ENCODE measurements at places on chromosomes 4 and X.

- no peak for DNase-seq
- H3K36me3 ChIP-seq: no peaks in the 10 kb centered on the region
- no peak within 1 kb of the TSS for H3K27ac ChIP-seq
- H3K27me3 ChIP-seq: peaks cover 24% of the 10 kb centered on the region
Measured at GRCh38 chrX:93673869-93674271, at the start of gene FAM133A. Gene FAM133A, plus strand, starts transcription at chrX:93674206. Its CDS starts 35,214 bp downstream, at chrX:93709420.

DNA sequence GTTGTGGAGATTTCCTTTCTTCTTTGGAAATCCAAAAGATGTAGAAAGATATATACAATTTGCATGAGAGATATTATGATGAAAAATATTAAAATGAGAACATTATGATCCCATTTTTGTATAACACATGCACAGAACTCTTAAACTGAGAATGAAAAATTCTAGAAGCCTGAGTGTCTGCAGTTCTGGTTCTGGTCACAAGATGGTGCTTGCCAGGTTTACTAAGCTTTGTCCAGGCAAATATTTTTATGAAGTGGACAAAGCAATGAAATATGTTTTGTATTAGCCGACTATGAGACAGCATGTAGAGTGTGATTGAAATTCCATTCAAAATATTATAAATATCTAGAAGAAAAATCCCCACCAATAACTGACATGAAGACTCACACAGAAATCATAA lies 2.2 kb downstream of the PWWP3B start:
- no peaks in the 10 kb centered on the region for H3K4me1 ChIP-seq
- H3K36me3 ChIP-seq: no peaks in the 10 kb centered on the region
- no peaks in the 10 kb centered on the region for H3K27me3 ChIP-seq
- H3K27ac ChIP-seq: no peak overlapping the region
- peak overlapping the region; percentile 22 for H3K4me3 ChIP-seq

GRCh38 chr4:41067369-41067768 lies 147.0 kb downstream of the APBB2 start:
- no peaks in the 10 kb centered on the region for H3K4me1 ChIP-seq
- no peaks in the 10 kb centered on the region for H3K36me3 ChIP-seq
- no peaks in the 10 kb centered on the region for H3K27me3 ChIP-seq
- H3K4me3 ChIP-seq: no peak overlapping the region
- H3K27ac ChIP-seq: no peak overlapping the region

GRCh38 chr4:52604215-52604614 lies 54.9 kb downstream of the USP46 start:
- H3K4me3 ChIP-seq: no peak overlapping the region
- no peaks in the 10 kb centered on the region for H3K27me3 ChIP-seq
- H3K27ac ChIP-seq: no peak overlapping the region
- H3K4me1 ChIP-seq: peaks cover 4% of the 10 kb centered on the region

DNA sequence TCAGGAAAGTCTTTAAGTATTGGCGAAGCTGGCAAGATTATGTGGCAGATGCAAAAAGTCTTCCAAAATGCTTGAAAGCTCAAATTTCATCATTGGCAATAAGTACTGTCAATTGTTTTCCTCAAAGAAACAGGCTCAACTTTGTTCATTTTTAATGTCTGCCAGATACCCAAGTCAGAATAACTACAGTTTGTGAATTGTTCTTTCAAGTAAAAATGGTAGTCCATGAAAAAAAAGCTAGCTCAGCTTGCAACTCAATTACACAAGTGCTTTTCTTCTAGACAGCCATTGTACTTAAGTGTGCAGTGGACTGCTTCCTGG lies 70.5 kb downstream of the AFF1 start:
- no peak overlapping the region for H3K4me3 ChIP-seq
- no peak for DNase-seq
- H3K4me1 ChIP-seq: peaks cover 13% of the 10 kb centered on the region

GRCh38 chrX:86714441-86714840 lies 566.2 kb downstream of the DACH2 start:
- no peak for DNase-seq
- no peak overlapping the region for H3K27ac ChIP-seq
- H3K36me3 ChIP-seq: no peaks in the 10 kb centered on the region
- no peak overlapping the region for H3K4me3 ChIP-seq

- H3K4me1 ChIP-seq: no peaks in the 10 kb centered on the region
- no peak for DNase-seq
- no peaks in the 10 kb centered on the region for H3K36me3 ChIP-seq
- no peaks in the 10 kb centered on the region for H3K27me3 ChIP-seq
Measured at GRCh38 chr4:63620271-63620670, 789.0 kb downstream of the TECRL start.

- H3K4me1 ChIP-seq: no peaks in the 10 kb centered on the region
- H3K36me3 ChIP-seq: no peaks in the 10 kb centered on the region
- peak; percentile 64 for DNase-seq
Measured at GRCh38 chrX:74449322-74449936, 28.1 kb downstream of the SLC16A2 start.

- no peak overlapping the region for H3K27ac ChIP-seq
- no peak for DNase-seq
- H3K36me3 ChIP-seq: no peaks in the 10 kb centered on the region
- no peak overlapping the region for H3K4me3 ChIP-seq
Measured at GRCh38 chrX:134368126-134368525, 91.8 kb upstream of the HPRT1 start.

DNA sequence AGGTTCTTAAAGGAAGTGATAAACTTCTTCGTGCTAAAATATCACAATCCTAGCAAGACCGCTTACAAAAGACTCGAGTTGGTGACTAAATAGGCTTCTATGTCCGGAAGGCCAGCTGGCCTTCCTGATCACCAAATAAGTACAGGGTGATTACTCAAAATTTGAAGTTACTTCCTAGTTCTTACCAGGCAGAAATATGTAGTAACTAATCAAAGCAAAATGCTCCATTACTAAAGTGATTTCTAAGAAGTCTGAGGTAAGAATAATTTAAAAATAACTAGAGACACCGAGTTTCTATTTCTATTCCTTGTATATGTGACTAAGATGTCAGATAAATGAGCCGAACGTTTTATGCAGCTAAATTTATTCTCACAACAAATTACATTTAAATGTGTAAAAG lies 62.2 kb downstream of the NSUN7 start:
- no peaks in the 10 kb centered on the region for H3K27me3 ChIP-seq
- H3K36me3 ChIP-seq: no peaks in the 10 kb centered on the region
- DNase-seq: no peak
- no peak overlapping the region for H3K4me3 ChIP-seq
- H3K27ac ChIP-seq: peak overlapping the region; percentile 27

GRCh38 chr4:6763330-6763851 lies 19.1 kb upstream of the KIAA0232 start:
- H3K27me3 ChIP-seq: no peaks in the 10 kb centered on the region
- no peaks in the 10 kb centered on the region for H3K36me3 ChIP-seq
- DNase-seq: no peak
- H3K27ac ChIP-seq: no peak overlapping the region

DNA sequence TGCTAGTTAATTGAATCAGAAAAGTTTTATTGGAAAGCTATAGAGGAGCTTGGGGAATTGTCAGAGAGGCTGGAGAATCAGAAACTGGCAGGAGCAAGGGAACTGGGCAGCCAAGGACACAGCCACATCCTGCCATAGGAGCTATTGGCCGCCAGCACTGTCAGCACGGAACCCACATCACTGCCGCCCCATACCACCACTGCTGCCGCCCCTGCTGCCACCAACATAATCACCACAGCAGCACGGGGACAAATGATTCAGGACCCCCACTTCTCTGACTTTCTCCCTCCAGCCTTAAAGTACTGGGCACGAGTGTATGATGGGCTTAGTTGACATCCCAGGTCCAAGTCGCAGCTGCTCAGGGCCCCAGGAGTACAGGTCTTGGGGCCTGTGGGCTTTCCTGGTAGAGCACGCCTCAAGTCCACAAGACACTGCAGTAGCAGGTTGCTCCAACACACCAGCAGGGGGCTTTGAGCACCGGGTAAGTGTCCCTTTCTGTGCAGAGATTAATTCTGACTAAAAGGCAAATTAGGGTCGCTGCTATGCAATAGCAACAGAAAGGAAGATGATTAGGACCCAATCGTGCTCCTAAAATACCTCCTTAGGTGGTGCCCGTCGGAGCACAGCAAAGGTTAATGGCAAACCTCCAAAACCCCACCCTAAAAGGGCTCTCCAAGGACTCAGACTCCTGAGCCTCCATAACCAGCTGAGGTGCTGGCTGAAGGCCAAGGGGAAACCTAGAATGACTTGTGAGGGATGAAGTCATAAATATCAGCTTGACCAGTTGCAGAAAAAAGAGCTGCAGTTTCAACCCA lies 6.9 kb downstream of the PJA1 start:
- peak; percentile 70 for DNase-seq
- no peak overlapping the region for H3K27ac ChIP-seq
- H3K4me1 ChIP-seq: no peaks in the 10 kb centered on the region
- H3K36me3 ChIP-seq: no peaks in the 10 kb centered on the region
- H3K27me3 ChIP-seq: no peaks in the 10 kb centered on the region
- H3K4me3 ChIP-seq: no peak overlapping the region

GRCh38 chrX:154013614-154014360 lies 5.9 kb downstream of the IRAK1 start:
- H3K27me3 ChIP-seq: no peaks in the 10 kb centered on the region
- H3K4me1 ChIP-seq: no peaks in the 10 kb centered on the region
- H3K36me3 ChIP-seq: no peaks in the 10 kb centered on the region

DNA sequence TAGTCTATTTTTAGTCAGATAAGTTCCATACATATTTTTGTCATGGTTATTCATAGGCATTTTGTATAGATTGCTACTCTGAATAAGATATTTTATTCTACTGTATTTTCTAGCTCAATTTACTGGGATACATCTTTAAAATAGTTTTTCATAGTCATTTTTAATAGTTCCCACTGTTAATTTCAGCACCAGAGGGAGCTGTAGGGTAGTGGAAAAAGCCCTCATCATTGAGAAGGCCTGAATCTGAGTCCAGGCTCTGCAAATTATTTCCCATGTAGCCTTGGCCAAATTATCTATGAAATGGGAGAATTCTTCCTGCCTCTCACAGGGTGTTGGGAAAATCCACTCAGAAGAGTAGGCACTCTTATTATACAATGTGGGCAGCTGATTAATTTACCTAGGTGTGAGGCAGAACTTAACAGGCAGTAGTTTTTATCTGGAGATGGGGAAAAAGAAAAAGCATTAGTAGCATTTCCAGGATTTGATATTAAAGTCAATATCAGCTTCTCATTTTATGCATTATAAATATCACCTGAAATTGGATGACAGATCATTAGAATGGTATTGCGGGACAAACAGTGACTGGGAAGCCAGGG lies 102.9 kb upstream of the PAQR3 start:
- H3K4me3 ChIP-seq: no peak overlapping the region
- no peaks in the 10 kb centered on the region for H3K27me3 ChIP-seq
- H3K36me3 ChIP-seq: no peaks in the 10 kb centered on the region
- DNase-seq: no peak

GRCh38 chr4:183639291-183639690 lies 19.7 kb downstream of the RWDD4 start:
- H3K27ac ChIP-seq: no peak overlapping the region
- H3K4me3 ChIP-seq: no peak overlapping the region
- H3K4me1 ChIP-seq: peaks cover 6% of the 10 kb centered on the region
- H3K27me3 ChIP-seq: no peaks in the 10 kb centered on the region

DNA sequence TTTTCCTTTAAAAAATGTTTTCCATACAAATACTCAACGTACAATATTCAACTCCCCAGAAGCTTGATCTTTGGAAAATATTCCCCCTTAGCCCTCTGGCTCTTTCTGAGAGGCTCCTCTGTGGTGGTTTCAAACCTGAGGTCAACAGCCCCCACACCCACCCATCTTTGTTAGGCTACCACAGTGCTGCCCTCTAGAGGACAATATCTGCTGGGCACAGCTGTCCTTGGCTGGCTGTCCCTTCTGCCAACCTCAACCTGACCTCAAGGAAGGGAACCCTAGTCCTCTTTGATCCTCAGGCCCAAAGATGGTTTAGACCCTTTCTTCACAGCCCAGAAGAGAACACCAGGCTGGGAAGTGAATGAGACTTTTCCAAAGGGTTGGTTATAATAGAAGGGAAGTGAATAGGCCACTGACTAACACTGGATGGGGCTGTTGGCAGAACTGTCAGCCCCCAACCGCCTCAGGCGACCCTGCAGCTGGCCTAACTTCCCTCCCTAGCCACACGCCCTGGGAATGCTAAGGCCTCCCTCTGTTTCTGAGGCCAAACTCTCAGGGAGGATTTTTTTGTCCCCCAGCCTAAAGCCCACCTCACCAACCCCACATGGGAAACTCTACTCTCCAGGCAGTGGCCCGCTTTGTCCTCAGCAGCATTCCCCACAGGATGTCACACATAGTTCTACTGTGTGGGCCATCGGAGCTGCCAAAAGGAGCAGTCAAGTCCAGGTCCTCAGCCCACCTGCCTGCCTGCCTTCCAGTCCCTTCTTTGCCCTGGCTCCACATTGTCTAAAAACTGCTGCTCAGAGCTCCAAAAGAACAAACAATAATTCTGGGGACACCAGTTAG lies 34.3 kb downstream of the NYX start:
- no peak overlapping the region for H3K4me3 ChIP-seq
- H3K36me3 ChIP-seq: no peaks in the 10 kb centered on the region
- DNase-seq: no peak
- H3K27ac ChIP-seq: no peak overlapping the region
- no peaks in the 10 kb centered on the region for H3K4me1 ChIP-seq
- H3K27me3 ChIP-seq: no peaks in the 10 kb centered on the region

- no peaks in the 10 kb centered on the region for H3K36me3 ChIP-seq
- H3K4me1 ChIP-seq: no peaks in the 10 kb centered on the region
- no peak for DNase-seq
- H3K4me3 ChIP-seq: no peak overlapping the region
- H3K27ac ChIP-seq: no peak overlapping the region
- H3K27me3 ChIP-seq: no peaks in the 10 kb centered on the region
Measured at GRCh38 chr4:3310301-3311094, 17.7 kb downstream of the RGS12 start.

DNA sequence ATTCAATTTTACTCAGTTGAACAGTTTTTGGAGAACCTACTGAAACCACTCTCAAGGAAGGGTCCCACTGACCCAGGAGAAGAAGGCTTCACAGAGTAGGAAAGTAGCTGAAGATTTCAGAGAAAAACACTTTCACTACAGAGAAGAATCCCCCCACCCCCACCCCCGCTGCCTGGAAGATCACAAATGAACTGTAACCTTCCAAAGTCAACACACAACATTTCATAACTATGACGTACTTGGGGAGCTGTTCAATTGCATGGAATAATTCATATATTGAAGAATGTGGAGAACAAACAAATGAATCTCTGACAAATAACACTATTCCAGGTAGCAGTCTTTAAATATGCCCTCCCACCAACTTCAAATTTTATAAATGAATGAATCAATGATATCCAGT lies 86.1 kb upstream of the STS start:
- H3K27ac ChIP-seq: no peak overlapping the region
- no peaks in the 10 kb centered on the region for H3K27me3 ChIP-seq
- H3K4me3 ChIP-seq: no peak overlapping the region
- no peaks in the 10 kb centered on the region for H3K4me1 ChIP-seq
- DNase-seq: no peak
- no peaks in the 10 kb centered on the region for H3K36me3 ChIP-seq

- H3K4me1 ChIP-seq: no peaks in the 10 kb centered on the region
- peak overlapping the region; percentile 47 for H3K4me3 ChIP-seq
- H3K27me3 ChIP-seq: peaks cover 10% of the 10 kb centered on the region
- peak overlapping the region; percentile 92 for H3K27ac ChIP-seq
Measured at GRCh38 chrX:40108959-40109287, 11.2 kb upstream of the BCOR start.
